ENCODE measurements at places on chromosomes 4 and X. TPM values are rescaled to one million over a fixed set of nuclear protein-coding genes. Genes with fewer than 3 reads are reported as not detected.

DNA sequence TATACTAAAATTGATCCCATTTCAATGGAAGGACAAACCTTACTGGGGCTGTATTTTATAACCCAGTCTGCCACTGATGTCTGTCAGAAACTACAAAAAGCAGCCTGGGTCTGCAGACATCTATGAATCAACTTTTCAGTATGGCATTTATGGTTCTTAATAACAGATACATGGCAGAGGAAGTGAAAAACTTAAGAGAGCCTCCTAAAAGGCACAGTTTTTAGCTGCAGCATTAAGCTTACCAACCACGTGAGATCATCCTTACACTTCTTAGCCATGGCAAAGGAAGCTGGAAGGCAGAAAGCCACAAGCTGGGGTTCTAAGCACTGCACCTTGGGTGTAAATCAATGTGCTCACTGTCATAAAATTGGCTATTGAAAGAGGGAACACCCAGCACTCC lies 16.6 kb upstream of the UGT2B17 start:
- no peak for DNase-seq

GRCh38 chr4:137678796-137679195 lies 146.5 kb upstream of the PCDH18 start:
- DNase-seq: no peak

DNA sequence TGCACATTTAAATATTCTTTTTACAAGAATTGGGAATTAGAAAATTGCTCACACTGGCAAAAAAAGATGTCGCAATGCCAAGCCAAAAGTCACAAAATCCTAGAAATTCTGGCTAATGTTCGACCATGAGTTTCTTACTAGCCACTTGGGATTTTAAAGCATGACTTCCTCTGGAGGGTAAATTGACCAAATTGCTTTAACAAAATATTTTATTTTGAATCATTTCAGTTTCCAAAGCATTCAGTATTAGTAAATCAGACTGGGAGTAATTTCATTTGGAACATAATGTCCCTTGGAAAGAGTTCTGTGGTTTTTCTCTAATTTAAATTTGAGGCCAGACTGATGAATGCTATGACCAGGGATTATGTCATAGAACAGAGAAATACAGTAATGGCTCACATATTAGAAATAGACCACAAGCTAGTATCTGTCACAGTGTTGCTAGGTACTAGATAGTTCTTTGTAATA lies 7.6 kb upstream of the CXCL5 start:
- DNase-seq: no peak

The TEX13C gene
- not detected for polyA plus RNA-seq
